ENCODE measurements at places on chromosomes 5 and 9.

DNA sequence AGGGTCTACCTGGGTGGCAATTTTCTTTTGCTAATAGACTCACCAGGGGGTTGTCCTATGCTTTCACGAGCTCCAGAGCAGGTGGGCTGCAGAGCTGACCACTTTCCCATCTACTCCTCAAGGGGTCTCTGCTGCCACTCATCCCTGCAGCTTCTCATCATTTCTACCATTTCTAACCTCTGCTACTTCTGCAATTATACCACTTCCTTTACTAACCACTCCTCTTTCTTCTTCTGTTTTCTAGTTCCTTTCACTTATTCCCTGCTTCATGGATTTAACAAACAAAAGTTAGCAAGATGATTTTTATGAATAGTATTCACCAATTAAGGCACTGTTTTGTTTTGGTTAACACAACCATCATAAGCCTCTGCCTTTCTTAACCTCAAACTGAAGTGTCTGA is 34.5 kb upstream of the NIPBL start:
- no peak for DNase-seq

GRCh38 chr5:140925806-140926442 is at the start of gene PCDHAC1:
Gene PCDHAC1 (plus strand): TSS chr5:140926299. CDS start chr5:140926893, 594 bp downstream.
- DNase-seq: no peak

GRCh38 chr9:135613946-135614805 is 25.2 kb downstream of the GLT6D1 start:
- no peak for DNase-seq

DNA sequence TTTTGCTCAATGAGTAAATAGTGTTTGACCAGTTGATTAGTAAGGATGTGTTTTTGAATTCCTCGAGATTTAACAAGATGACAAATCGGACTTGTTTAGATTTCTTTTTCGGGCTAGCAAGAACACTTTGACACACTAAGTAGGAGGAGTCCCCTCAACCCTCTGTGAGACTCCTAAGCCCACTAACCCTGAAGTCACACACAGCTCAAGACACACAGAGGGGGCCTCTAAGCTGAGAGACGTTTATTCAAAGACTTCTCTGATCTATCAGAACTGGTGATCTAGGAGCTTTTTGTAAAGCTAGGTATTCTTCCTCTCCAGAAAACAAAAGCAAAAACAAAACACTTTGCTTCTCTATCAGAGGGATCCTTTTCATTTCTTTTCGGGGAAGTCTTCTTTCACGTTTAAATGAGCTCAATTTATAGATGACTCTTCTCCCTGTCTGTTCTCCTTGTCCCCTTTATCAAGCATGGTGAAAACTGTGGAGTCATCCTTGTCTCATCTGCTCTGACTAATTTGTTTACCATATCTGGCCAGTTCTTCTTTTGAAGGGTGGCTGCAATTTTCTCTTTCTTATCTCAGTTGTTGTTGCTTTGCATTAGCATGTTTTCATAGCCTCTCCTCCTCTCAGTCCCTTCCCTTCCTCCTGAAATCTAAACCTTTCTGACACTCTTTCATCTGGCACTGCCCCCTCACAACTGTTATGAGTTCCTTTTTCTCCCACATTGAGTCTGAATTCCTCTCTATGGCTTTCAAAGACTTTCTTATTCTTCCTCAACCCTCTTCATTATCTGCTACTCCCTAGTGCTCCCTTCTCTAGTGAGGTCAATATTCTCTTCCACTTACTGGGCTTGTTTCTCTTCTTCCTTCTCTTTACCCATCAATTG is 68.5 kb upstream of the RAI14 start:
- DNase-seq: no peak

DNA sequence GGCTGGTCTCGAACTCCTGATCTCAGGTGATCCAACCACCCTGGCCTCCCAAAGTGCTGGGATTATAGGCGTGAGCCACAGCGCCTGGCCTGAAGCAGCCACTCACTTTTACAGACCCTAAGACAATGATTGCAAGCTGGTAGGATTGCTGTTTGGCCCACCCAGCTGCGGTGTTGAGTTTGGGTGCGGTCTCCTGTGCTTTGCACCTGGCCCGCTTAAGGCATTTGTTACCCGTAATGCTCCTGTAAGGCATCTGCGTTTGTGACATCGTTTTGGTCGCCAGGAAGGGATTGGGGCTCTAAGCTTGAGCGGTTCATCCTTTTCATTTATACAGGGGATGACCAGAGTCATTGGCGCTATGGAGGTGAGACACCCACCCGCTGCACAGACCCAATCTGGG is 1.5 kb downstream of the CA9 start:
- no peak for DNase-seq

GRCh38 chr5:55081541-55081940 is 20.9 kb upstream of the GZMA start:
- no peak for DNase-seq

DNA sequence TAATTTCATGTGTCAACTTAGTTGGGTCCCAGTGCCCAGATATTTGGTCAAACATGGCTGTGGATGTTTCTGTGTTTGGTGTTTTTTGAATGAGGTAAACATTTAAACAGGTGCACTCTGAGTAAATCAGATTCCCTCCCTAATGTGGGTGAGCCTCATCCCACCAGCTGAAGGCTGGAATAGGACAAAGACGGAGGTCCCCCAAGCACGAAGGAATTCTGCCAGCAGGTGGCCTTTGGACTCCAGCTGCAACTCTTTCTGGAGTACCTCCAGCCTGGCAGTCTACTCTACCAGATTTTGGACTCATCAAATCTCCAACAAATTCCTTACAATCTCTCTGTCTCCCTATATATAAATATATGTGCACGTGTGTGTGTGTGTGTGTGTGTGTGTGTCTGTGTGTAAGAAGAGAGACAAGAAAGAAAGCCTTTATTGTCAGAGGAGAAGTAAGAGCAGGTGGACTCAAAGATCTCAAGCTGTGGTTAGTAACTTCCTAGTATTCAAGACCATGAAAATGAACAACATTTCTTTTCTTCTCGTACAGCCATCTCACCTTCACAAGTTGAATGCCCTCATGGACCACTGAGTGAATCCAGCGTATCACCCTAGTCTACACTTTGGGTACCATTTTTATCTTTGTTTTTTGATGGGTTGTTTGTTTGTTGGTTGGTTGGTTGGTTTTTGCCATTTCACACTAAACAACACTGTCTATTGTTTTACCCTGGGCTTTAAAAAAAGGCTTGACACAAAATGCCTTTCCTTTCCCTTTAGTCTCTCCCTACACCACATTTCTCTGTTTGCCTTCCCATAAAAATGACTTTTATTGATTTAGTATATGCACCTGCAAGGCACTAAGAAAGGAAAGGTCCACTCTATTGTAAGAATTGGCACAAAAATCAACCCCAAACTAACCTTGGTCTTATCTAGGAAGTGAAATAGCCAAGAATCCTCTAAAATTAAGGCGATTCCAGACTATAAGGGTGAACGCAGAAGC is 118.7 kb downstream of the TENT4A start:
- no peak for DNase-seq

GRCh38 chr9:135888766-135889394 is 18.5 kb downstream of the CAMSAP1 start:
- no peak for DNase-seq

DNA sequence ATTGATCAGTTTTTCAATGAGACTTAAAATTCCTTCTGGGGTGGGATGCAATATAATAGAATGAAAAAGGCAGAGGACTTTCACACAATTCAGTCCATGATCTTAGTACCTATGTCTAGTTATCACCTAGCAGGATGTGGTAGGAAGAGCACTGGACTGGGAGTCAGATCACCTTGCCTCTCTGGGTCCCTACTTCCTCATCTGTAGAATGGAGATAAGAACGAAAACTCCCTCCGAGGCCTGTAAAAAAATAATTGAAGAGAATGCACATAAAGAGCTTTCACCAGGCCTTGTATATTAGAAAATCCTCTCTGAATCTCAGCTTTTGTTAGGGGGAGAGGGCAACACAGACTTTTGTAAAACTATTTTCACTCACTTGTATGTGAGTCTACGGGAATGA is 681 bp upstream of the TMEFF1 start:
- DNase-seq: no peak

DNA sequence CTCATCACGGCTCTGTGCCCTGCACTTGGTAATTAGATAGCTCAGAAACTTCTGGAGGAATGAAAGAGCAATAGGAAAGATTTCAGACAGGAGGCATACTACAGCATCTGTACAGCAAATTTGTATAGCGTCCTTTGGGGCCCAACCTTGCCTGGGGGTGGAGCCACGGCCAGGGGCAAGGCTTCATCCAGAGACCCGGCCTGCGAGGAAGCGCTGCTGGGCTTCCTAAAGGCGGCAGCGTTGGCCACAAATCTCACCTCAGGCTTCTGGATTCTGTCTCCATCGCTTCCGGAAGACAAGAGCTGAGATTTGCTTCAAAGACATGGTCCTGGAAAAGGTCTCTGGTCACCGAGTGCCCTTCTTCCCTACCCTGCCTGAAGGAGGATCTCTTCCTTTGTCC is 12.2 kb upstream of the SPATA31D1 start:
- no peak for DNase-seq

- no peak for DNase-seq
Measured at GRCh38 chr9:2023532-2023931, 8.4 kb downstream of the SMARCA2 start.

DNA sequence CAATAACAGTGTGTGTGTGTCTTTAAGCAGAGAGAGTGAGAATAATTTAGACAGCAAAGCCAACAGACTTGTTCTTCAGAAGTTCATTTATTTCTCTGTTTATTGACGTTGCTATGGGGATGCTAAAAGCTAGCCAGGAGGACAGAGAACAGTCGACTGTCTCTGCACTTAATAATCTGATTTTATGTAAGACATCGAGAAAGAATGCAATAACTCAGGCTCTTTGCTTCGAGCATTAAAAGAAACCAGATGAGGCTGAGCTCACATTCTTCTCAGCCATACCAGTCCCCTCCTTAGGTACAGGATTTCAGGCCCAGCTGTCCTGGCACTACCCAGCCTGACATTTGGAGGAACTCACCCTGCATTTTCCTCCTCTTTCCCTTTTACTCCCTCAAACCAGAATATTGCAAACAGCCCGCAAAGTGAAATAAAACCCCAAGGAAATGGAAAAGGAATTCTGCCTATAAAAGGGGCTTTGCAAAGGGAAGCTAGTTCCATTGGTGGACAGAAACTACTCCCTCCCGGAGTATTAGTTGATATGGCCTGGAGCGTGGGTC is 44.5 kb upstream of the DPYSL3 start:
- peak; percentile 89 for DNase-seq

GRCh38 chr9:113310538-113310937 is 7.4 kb upstream of the RNF183 start:
- DNase-seq: no peak

DNA sequence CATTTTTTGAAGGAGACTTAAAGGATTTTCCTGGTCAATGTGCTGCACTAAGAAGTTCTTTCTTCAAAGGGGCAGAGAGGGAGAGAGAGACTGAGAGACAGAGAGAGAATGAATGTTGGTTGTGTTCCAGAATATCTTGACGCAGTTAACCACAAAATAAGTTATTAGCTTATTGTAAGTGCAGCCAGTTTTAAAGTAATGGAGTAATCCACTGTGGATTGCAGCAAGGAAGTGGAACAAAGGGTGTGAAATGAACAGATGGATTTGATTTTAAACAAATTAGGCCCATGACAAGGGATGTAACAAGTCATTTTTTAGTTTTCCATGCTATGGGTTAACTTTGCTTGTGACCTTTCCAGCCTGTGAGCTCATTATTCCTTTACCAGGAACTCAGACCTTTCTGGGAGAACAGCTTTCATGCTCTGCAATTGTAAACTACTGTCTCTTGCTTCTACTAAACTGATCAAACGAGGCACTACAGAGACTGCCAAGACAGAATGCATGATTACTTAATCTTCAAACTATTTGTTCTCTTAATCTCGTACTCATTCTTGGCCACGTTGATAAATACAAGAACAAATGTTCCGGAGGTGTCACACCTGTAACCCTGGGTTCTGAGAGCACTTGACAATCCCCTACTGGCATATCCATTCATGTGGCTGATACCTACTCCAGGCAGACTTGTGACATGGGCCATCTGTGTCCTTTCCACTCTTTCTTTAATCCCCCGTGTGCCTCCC is 131.1 kb downstream of the TLE1 start:
- DNase-seq: peak; percentile 54

DNA sequence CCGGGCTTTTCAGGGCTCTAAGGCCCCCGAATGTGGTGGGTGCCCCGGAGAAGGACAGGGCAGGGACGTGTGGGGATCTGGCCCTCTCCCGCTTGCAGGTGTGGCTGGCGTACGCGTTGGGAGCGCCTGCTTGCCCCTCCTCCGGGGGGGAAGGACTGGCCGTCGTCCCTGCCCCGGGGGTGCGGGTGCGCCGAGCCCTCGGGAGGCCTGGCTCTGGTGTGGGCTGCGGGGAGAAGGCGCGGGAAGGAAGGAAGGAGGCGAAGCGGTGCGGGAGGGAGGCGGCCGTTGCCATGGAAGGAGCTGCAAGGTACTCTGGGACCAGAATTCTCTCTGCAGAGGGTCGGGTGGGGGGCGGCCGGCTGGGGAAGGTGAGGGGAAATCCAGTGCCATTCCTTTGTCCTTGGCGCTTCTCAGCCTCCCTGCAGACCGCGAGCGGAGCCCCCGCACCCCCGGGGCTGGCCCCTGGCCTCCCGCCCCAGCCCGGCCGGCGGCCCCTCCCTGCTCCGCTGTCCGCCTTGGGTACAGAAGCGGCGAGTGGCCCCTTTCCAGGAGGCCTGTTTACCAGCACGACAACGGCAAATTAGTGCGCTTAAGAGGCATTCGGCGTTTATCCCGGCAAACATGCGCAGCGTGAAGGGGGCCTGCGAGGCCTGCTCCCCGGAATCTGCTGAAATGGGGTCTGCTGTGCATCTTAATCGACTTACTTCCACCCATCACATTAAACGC is 67.1 kb upstream of the UNC5A start:
- DNase-seq: no peak

- no peak for DNase-seq
Measured at GRCh38 chr9:105445203-105445881, 2.5 kb upstream of the FSD1L start.

DNA sequence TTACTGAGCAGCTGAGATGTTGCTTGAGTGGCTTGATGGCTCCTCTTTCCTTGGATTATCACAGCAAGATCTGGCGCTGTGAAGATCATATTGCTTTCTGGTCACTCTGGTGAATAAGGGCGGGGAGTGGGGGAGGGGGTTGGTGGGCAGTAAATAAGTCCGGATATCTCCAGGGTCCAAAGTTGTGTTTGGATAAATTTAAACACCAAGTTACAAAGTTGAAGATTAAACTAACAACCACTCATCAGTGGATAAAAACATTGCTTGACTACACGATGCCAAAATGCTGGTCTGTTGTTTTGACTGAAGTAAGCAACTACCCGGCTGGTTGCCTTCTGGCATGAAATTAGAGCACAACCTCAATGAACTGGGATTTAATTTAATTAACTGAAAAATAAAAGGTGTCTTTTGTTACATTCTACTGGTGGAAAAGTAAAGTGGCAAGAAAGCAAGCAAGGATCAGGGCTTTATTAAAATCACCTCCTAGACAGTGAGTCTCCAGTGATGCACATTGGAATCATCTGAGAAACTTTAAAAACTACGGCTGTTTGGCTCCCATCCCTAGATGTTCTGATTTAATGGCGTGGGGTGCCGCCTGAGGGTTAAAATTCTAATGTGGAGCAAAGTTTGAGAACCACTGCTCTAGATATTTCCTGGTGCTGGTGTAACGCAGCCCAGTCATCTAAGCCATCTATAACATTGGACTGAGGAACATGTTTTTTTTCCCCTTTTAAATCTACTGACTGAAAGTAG is 86.7 kb upstream of the AGXT2 start:
- DNase-seq: no peak
